ENCODE measurements at places on chromosomes 7 and 10.

DNA sequence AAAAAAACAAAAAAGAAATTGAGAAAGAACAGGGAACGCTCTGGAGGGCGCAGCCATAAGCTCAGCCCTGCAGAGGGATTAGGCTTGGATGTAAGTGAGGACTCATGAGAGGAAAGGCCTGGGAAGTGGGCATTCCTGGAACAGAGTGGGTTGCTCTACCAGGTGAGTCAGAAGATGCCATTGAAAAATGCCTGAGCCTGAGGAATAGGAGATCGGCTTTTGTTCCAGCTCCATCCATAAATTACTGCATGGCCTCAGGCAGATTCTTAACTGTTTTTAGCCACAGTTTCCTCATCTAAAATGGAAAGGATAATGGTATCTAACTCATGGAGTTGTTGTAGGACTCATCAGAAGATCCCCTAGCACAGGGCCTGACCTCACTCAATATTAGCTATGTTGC lies 1.1 kb upstream of the RGR start:
- DNase-seq: no peak

- no peak for DNase-seq
These were observed 37.1 kb downstream of the STRA8 start for GRCh38 chr7:135270577-135271254.

GRCh38 chr7:29197916-29198315 lies 3.3 kb downstream of the CHN2 start:
- DNase-seq: no peak

GRCh38 chr10:14731875-14732512 lies 42.7 kb downstream of the FAM107B start:
- no peak for DNase-seq

DNA sequence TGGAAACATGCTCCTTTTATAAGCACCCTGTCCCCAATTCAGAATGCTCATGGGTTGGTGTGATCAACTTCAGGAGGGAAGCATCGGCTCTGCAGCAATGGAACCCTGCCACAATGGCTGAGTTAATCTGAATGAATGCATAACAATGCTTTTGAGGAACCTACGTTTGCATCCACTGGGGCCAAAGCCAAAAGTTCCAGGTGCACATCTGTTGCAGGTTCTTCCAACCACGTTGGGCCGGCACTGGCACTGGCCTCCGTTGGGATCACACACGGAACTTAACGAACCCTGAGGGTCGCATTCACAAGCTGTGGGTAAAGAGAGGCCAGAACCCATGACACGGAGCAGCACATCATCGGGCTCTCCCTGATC lies 43.4 kb downstream of the LAMB1 start:
- DNase-seq: no peak
